ENCODE measurements at places on chromosomes 2 and 18. TPM values are rescaled to one million over a fixed set of nuclear protein-coding genes. Genes with fewer than 3 reads are reported as not detected.
A peak's percentile ranks its signal among the peaks of the same experiment; 100 is the strongest.

DNA sequence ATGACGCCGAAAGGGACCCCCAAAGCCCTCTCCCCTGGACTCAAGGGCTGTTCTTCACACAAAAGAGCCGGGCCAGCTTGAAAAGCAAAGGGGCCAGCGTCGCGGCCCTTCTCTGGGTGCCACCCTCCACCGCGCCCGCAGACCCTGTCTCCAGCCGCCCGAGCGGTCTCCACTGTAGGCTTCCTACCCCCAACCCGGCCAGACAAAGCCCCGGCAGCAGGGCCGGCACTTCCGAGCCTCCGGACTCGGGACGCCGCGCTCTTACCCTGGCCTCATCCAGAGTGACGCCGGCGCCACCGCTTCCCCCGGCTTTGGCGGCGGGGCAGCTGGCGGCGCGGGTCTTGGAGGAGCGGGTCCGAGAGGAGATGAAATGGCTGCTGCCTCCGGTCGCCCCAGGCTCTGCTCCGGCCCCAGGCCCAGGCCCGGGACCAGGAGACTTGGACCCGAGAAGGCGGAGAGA, 603 bp downstream of the ATAD2B start:
- peak; percentile 48 for DNase-seq

DNA sequence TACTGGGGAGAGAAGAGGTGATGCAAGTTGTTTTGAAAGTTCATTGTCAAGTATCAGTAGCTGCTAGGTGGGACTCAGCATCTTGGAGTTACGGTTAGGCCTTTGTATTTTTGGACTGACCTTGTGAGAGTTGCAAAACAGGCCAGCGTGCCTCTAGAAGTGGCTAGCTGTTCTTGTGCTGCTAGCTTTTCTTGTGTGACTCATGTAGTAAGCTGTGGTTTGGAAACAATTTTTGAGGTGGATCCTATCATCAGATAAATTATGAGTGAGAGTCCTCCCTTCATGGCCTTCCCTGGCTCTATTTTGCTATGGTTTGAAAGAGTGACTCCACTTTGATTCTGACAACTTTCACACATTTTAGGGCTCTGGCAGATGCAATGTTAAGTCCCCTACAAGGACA, 409.2 kb upstream of the HS6ST1 start:
- no peak for DNase-seq

GRCh38 chr2:144704709-144705095, 184.8 kb upstream of the ZEB2 start:
- no peak for DNase-seq

DNA sequence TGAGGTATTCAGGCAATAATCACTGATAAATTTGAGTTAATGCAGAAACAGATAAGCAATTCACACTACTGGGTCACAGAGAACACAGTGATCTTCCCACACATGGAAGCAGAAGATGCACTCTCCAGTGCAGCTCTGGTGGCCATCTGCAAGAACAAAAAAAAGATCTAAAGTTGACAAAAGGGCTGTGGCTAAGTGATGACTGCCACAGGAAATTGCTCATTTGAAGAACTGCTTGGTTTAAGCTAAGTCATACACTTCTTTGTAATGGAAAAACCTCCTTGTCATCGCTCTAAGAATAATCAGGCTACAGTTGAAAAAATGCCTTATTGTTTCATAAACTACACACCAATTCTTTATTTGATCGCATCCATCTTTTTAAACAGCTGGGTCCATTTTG, 115.1 kb downstream of the DTNB start:
- DNase-seq: no peak

NYAP2 gene
- total RNA-seq: 0.04 TPM

- no peak for DNase-seq
Measured at GRCh38 chr2:152243761-152244640, 68.4 kb upstream of the STAM2 start.

DNA sequence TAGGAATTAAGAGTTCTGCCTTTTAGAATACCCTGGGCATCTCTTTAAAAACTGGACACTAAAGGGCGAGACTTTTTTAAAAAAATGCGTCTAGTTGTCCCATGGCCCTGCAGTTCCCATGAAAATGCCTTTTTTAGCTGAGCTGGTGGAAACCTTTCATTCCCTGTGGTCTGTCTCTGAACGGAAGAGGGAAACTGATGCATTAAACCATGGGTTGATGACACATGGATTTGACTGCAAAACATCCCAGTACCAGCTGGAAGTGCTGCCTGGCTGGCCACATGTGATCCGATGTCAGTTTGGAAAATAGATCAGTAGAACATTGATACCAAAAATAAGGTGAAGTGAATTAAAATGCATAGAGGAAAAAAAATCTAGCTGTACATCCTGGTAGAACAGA, 129.2 kb downstream of the MYO1B start:
- DNase-seq: no peak

Measured in K562 (cell line).